NAMALWA (cell line): ENCODE measurements at places on chromosomes 11 and 22.

- DNase-seq, result peak; percentile 66
These were observed 11.8 kb downstream of the UPB1 start for GRCh38 chr22:24506802-24507438.

GRCh38 chr22:36757668-36758211, 18.2 kb downstream of the IFT27 start:
- DNase-seq, result peak; percentile 78

GRCh38 chr11:37533830-37534229, 935.8 kb upstream of the RAG2 start:
- no peak for DNase-seq

DNA sequence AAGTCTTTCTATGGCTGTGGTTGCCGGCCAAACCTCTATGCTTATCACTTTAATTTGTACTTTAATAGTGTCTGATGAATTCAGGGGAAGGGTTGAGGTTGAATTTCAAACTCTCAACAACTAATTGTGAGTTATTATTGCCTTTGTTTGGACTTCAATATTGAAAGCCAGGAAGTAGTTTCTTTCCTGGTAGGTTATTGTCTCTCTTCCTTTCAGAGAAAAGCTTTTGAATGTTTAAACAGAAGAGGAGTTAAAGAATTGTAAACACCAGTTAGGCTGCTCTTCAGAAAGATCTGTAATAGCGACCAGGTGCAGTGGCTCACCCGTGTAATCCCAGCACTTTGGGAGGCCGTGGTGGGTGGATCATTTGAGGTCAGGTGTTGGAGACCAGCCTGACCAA, 22.2 kb downstream of the NNMT start:
- no peak for DNase-seq

- DNase-seq, result no peak
These were observed 38.2 kb downstream of the FEZ1 start for GRCh38 chr11:125457814-125458343.

- no peak for DNase-seq
These were observed 62.8 kb downstream of the CEP57 start for GRCh38 chr11:95853138-95853537.

GRCh38 chr22:49517211-49517610, 310.5 kb downstream of the BRD1 start:
- no peak for DNase-seq

DNA sequence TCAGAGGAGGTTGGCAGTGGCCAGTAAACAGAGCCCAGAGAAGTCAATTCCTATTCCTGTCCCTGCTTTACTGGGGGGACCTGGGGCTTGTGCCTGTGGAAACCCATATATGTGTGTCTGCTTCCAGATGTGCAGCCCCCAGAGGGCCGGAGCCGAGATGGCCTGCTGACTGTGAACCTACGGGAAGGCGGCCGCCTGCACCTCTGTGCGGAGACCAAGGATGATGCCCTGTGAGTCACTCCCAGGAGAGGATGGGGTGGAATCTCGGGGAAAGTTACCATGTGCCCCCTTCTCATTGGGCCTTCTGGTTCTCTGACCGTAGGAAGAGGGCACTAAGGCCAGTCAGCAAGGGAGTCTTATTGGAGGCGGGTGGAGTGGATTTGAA, 5.3 kb downstream of the PLEKHB1 start:
- no peak for DNase-seq

DNA sequence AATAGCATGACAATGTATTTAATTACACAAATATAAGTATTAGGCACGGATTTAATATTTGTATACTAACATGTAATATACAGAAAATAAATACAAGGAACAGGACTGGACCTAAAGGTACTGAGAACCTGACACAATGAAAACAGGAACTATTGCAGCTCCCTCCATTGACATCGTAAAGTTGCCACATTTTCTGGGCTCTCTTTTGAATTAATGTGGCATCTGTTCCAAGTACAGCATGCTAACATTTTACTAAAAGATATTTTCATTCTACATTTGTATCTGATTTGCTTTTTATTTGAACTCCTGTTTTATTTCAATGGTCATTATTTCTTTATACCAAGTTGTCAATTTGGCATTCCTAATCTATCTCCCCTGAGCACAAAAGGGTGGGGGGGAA, 15.3 kb downstream of the PHF21A start:
- DNase-seq, result no peak

- DNase-seq, result no peak
These were observed 20.9 kb downstream of the LRFN4 start for GRCh38 chr11:66877588-66878385.

DNA sequence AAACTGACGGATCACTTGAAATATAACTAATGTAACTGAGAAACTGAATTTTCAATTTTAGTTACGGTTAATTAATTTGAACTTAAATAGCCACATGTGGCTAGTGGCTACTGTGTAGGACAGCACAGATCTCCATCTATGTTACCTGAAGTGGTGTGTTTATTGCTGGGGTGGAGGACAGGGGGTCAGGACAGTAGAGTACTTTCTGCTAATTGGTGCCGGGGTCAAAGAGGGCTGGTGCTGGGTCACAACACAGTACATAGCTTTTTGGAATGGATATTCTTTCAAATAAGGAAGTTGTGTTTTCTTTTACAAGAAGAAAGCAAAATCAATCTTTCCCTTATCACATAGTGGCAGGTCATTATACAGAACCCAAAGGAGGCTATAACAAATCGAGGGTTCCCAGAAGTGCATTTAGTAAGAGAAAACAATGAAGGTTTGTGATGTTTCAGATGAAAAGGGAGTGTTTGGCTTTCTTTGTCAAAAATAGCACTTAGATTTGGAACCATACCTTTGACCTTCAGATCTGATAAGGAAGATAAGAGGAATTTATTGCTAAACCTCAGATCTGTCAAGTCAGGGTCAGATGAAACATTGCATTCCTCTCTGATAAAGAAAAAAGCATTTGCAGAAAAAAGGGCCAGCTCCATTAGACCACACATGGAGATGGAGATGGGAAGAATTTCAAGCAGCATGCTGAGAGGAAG, 384.5 kb downstream of the AASDHPPT start:
- no peak for DNase-seq
